Sigmoid colon (tissue), 7 donors: ENCODE measurements at places on chromosomes 2 and 18. TPM values are rescaled to one million over a fixed set of nuclear protein-coding genes. Genes with fewer than 3 reads are reported as not detected.

The FAHD2B gene
- 13.6 TPM for total RNA-seq

The RUFY4 gene
- total RNA-seq = not detected

The VIL1 gene
- total RNA-seq = not detected

The HTR2B gene
- 17.8 TPM for total RNA-seq

The CAPN14 gene
- total RNA-seq = 0.27 TPM

The GULP1 gene
- total RNA-seq = 50.9 TPM

The POTEI gene
- total RNA-seq = not detected

The GLI2 gene
- 6.4 TPM for total RNA-seq
